ENCODE measurements at places on chromosomes 4 and X.
A peak's percentile ranks its signal among the peaks of the same experiment; 100 is the strongest.

DNA sequence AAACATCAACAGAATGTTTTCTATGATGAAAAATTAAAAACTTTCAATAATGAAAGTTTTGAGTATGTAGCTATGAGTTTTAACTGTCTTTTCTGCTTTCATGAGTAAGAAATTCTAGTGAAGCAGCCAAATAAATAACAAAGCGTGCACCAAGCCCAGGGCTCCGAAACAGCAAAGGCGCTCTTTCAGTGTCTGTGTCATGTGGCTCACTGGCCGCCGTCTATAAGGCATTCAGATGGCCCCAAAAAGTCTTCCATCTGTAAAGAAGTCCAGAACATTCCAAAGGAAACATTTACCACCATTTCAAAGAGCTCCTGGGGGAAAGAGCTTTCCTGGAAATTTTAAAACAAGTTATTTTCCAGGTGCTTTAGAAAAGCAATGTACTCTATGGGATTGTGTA lies 139.9 kb downstream of the AFAP1 start:
- DNase-seq: no peak

DNA sequence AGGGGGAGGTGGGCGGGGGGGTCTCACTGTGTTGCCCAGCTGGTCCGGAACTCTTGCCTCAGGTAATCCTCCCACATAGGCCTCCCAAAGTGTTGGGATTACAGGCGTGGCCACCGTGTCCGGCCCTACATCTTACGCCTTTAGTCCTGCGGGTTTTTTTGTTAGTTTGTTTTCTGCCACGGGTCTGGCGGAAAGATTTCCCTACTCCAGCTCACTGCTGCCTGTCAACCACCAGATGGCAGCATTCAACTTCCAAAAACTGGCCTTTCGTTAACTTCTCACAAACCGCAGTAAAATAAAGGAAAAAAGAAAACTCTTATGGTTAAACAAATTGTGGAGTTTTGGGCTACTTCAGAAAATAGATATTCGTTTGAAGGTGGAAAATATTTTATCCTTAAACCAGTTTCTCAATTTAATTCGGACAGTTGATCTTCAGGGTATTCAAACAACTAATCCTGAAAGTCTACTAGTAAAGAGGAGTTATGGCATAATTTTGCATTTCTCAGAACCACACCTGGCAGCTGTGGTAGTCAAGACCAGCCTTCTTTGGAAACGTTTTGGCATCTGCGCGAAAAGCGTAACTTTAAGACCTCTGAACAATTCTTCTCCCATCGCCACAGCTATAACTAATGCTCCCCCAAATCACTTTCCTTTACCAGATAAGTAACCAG lies 41.1 kb downstream of the LUZP4 start:
- DNase-seq: no peak

- no peak for DNase-seq
Measured at GRCh38 chr4:113588895-113589668, 172.5 kb downstream of the CAMK2D start.

DNA sequence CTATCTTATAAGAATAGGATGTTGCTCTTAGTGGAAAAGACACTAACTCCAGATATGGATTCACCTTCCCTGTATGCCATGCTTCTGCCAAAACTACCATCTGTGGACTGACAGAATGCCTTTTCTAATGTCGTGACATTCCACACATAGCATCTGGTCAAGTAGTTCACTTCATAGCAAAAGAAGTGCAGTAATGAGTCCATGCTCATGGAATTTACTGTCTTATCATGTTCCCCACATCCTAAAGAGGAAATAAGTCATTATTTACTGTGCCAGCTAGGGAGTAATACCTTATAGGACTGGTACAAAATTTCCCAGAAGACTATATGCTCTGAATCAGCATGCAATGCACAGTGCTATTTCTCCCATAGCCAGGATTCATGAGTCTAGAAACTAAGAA lies 562.4 kb downstream of the TLL1 start:
- DNase-seq: no peak

- DNase-seq: no peak
Measured at GRCh38 chr4:118973295-118973694, 84.6 kb downstream of the SYNPO2 start.

DNA sequence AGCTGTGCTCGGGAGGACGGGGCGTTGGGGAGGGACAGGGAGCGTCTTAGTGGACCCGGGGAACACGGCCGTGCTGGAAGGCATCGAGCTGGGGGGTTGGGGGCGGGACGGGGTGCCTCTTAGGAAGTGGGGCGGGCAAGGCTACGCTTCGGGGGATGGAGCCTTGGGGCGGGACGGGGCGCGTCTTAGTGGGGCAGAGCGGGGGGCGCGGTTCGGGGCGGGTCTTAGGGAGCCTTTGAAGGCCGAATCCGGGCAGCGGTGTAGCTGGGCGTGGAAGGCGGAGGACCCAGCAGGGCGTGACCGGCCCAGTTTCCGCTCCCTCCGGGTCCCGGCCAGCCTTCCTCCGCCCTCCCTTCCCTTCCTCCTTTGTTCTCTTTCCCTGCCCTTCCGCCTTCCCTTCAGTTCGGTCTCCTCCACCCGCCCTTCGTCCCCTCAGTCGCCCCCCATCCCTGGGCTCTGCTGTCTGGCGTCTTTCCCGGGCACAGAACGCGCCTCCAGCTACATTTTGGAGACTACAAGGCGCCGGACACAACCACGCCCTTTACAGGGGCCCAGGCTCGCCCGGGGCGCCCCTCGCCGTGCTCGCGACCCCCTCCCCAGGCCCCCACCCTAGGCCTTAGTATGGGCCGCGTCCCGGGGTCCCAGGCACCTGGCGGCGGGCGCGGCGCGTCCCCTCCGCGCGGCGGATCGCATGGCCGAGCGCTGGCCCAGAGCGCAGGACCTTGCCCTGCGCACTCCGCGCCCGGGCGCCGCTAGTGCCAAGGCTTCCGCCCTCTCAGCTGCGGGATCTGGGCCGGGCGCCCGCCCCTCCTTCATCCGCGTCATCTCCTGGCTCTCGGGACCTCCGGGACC lies at the start of gene ARSD:
TSS of gene ARSD (minus strand) at position 757 of the 852 bp plus-strand sequence. CDS start at position 693, 64 bp downstream.
- peak; percentile 14 for DNase-seq

DNA sequence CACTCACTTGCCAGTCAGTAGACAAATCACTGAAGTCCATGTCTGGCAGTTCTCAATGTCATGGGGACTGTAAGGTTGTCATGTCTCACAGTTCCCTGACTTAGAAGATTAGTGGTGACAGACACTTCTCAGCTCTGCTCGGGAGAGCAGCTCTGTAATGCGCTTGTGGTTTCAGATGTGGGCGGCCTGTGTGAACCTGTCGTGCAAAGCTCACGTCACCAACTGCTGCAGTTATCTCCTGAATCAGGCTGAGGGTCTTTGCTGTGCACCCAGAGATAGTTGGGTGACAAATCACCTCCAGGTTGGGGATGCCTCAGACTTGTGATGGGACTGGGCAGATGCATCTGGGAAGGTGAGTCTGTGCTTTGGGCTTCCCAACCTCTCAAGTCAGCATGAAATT lies at the start of gene IL9R:
TSS of gene IL9R (plus strand) at position 261 of the 400 bp plus-strand sequence. CDS start at position 325, 64 bp downstream.
- DNase-seq: peak; percentile 21

- DNase-seq: no peak
Measured at GRCh38 chrX:74344280-74344622, 40.3 kb downstream of the ZCCHC13 start.

DNA sequence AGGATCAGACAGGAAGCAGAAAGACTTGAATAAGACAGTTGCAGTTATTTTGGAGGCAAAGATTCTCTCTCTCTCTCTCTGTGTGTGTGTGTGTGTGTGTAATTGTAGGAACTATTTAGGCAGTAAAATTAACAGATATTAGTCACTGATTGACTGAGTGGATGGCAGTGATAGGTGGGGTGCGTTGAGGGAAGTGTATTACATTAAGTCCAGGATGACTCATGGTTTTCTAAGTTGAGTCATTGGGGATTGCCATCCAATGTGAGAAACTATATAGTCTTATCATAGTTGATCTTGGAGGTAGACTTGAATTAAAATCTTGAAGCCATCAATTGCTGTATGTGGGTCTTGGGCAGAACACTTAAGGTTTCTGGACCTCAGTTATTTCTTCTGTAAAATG lies 75.4 kb downstream of the AR start:
- DNase-seq: no peak

DNA sequence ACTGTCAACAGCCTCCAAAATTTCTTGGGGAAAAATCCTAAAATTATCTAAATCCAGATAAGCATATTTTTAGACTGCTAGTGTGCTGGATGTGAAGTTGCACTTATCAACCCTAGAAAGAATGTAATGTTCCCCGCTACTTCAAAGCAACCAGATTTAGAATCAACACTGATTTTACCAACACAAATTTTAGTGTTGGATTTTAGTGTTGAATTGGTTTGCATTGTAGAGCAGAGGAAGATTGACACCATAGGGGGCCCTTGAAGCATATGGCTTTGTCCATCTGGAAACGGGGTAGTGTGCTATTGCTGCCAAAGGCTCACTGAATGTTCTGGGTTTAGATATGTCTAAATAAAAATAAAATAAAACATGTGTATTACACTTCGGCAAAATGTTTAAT lies 126.3 kb upstream of the EMCN start:
- DNase-seq: no peak

GRCh38 chrX:18075603-18076002 lies 145.1 kb downstream of the BEND2 start:
- no peak for DNase-seq

GRCh38 chr4:77952457-77952856 lies 89.8 kb downstream of the MRPL1 start:
- DNase-seq: no peak

DNA sequence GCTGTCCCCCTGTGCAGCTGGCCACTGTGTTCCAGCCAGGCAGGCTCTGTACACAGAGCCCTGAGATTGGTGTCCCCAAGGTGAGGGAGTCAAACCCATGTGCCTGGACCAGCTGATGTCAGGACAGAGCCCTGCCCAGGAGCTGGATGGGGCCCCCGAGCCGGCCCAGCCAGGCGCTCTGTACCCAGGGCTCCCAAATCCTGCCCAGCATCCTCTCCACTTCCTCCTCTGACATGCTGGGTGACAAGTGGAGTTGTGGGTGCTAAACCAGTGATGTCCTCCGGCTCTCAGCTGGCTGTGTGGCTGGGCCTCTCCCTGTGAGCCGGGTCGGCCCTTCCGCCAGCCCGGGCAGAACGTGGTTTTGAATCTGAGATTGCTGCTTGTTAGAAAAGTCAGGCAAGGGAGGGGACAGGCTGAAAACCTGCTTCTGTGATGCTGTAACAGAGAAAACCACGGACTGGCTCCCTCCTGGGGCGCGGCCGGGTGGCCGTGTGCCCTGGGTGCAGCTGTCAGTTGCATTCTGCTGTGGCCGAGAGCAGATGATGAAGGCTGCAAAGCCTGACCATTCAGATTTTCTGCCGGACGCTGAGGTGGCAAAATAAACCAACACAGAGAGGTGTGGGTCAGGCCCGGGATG lies 7.9 kb upstream of the CPLX1 start:
- no peak for DNase-seq

- DNase-seq: no peak
Measured at GRCh38 chrX:20471483-20471882, 204.8 kb upstream of the RPS6KA3 start.

DNA sequence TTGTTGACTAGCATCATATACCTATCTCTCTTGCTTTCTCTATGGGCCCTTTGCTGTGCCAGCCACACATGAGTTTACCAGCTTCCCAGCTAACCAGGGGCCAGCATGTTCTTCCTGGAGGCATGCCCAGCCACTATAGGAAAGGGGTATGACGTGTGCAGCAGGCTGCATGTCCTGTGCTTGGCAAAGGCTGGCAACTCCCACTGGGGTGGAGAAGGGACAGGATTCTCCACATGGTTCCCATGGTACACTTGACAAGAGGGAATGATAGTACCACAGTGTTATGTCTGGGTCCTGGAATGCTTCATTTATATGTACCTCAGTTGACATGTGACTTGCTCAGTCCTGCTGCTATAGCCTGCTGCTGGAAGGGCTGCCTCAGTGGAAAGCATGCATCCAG lies 78.8 kb downstream of the TMEM164 start:
- DNase-seq: no peak

GRCh38 chr4:112510291-112511092 lies 5.5 kb downstream of the NEUROG2 start:
- no peak for DNase-seq
